ENCODE measurements at places on chromosomes 1 and 21.

DNA sequence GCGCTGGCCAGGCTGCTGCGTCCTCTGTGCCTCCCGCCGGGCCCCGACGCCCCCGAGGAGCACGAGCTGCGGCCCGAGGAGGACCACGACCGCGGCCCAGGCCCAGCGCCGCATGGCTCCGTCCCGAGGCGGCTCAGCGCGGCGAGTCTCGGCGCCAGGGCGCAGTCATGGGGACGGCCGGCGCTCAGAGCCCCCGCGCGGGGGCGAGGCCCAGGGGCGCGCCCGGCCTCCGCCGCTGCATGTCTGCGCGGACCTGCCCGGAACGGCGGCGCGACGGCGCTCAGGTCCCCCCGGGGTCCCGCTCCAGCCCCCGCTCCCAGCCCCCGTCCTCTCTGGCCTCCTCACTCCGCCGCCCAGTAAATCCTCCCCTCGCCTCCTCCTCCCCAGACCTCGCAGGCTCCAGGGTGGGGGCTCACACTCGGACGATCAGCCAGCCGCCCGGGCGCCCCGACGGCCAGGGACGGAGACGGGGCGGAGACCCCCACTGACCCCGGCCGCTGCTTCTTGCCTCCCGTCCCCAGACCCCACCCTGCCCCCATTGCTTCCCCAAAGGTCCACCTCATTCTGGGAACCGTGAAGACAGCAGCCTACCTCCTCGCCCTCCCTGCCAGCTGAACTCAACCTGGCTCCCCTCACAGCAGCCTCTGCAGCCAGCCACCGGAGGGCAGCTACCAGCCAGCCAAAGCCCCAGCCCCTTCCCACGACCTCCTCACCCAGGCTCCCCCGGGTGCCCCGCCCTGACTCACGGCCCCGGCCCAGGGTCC is at the start of gene C1QTNF12:
Gene C1QTNF12 (minus strand): TSS at position 146 of the 764 bp plus-strand sequence. CDS start 32 bp downstream, at position 114.
- H3K36me3 ChIP-seq: no peaks in the 10 kb centered on the region
- no peak within 1 kb of the TSS for H3K27ac ChIP-seq
- H3K27me3 ChIP-seq: no peaks in the 10 kb centered on the region
- no peak for DNase-seq
- no peak within 1 kb of the TSS for H3K4me3 ChIP-seq

DNA sequence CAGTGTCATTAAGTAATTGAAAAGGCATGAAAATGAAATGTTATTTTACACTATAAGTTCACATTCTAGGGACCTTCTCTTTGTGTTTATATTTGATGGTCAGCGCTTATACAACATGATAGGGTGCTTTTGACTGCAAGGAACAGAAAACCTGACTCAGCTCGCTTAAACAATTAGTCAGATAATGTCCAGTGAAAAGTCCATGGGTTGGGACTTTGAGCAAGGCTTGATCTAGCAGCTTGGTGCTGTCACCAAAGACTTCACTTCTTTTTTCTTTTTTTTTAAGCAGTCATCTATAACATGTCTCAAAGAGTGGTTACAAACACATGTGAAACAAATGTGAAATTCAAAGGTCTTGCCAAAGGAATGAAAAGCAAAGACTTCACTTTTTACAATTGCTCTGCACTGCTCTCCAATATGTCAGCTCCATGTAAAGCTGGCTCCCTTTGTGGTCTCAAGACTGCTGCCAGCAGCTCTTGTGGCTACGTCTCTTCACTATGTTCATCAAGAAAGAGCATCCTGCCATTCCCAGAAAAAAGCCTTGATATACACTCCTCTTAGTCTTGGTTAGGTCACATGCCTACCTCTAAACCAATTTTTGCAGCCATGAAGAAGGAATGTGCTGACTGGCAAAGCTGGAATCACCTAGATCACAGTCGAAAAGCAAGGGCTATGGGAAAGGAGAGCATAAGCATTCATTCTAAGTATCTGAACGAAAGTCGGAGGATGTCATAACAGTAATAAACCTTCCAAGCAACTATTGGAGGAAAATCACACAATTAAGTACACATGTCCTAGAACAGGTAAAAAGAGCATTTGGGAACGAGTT is 15.2 kb downstream of the F3 start:
- H3K36me3 ChIP-seq: peaks cover 8% of the 10 kb centered on the region
- DNase-seq: peak; percentile 39
- H3K27me3 ChIP-seq: no peaks in the 10 kb centered on the region
- no peak overlapping the region for H3K27ac ChIP-seq
- H3K4me3 ChIP-seq: no peak overlapping the region

DNA sequence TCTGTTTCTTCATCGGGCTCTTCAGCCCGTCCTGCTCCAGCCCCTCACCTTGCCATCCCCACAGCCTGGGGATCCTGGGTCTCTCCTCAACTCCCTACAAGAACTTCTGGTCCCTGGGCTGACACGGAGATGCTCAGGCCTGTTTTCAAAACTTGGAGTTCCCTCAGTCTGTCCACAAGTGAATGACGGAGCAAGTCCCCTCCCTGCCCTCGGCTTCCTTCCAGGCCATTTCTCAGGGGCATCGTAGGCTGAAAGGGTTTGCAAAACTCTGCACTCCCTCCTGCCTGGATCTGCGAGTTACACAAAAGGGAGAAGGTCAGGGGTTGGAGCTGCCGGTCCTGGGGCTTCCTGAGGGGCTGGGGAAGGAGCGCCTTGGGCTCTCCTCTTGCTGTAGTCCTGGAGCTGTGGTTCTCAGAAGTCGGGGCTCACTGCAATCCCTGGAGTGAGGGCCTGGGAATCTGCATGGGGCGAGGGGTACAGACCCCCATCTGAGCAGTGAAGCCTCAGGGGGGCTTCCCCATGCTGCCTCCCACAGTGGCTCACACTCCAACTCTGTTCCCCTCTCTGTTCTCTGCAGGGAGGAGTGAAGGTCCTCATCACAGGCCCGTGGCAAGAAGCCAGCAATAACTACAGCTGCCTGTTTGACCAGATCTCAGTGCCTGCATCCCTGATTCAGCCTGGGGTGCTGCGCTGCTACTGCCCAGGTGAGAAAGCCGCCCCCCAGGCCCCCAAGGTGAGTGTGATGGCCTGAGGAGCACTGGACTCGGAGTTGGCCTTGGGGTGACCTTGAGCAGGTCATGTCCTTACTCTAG is 100.6 kb upstream of the VAMP3 start:
- no peaks in the 10 kb centered on the region for H3K36me3 ChIP-seq
- H3K4me3 ChIP-seq: no peak overlapping the region
- H3K4me1 ChIP-seq: no peaks in the 10 kb centered on the region
- H3K27ac ChIP-seq: no peak overlapping the region
- no peak for DNase-seq

- no peaks in the 10 kb centered on the region for H3K36me3 ChIP-seq
- no peak for DNase-seq
- peaks cover 6% of the 10 kb centered on the region for H3K4me1 ChIP-seq
- H3K4me3 ChIP-seq: no peak overlapping the region
- no peak overlapping the region for H3K27ac ChIP-seq
Measured at GRCh38 chr1:52601519-52601918, 652 bp upstream of the GPX7 start.

DNA sequence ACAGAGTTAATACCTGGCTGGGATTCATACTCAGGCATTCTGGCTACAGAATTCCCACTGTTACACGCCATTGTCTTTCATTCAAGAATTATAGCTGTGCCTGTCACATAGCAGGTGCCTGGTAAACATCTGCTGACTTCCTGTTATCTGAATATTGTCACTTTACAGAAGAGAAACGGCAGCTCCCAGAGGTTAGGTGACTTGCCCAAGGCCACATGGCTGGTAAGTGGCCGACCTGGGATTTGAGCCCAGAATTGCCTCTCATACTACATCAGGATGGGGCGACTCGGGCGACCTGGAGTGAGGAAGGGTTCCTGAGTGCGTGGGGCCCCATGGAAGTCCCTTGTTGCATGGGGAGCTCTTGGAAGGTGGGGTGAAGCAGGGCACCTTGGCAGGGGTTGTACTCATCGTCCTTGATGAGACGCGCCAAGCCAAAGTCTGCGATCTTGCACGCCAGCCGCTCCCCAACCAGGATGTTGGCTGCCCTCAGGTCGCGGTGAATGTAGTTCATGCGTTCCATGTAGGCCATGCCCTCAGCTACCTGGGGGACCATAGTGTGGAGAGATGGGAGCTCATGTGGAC is 10.2 kb upstream of the AHDC1 start:
- peaks cover 25% of the 10 kb centered on the region for H3K27me3 ChIP-seq
- no peaks in the 10 kb centered on the region for H3K4me1 ChIP-seq
- no peaks in the 10 kb centered on the region for H3K36me3 ChIP-seq
- no peak overlapping the region for H3K27ac ChIP-seq

- peak; percentile 50 for DNase-seq
- H3K27me3 ChIP-seq: no peaks in the 10 kb centered on the region
- peaks cover 16% of the 10 kb centered on the region for H3K36me3 ChIP-seq
Measured at GRCh38 chr1:29156543-29157268, 25.0 kb downstream of the SRSF4 start.

DNA sequence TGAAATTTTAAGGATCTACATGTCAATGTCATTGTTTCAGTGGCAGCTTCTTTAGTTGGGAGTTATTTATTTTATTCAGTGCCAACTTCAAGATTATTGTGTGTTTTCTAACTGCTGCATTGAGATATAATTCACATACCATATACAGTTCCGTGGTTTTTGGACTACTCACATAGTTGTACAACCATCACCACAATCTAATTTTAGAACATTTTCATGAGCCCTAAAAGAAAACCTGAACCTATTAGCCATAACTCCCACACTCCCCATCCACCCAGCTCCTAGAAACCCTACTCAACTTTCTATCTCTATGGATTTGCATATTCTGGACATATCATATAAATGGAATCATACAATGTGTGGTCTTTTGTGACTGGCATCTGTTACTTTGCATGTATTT is 220.0 kb downstream of the LRRC40 start:
- no peaks in the 10 kb centered on the region for H3K27me3 ChIP-seq
- no peak for DNase-seq
- H3K4me3 ChIP-seq: no peak overlapping the region

GRCh38 chr1:6012529-6013318 is 20.5 kb upstream of the NPHP4 start:
- no peaks in the 10 kb centered on the region for H3K27me3 ChIP-seq
- no peak for DNase-seq
- H3K27ac ChIP-seq: no peak overlapping the region
- no peaks in the 10 kb centered on the region for H3K4me1 ChIP-seq

DNA sequence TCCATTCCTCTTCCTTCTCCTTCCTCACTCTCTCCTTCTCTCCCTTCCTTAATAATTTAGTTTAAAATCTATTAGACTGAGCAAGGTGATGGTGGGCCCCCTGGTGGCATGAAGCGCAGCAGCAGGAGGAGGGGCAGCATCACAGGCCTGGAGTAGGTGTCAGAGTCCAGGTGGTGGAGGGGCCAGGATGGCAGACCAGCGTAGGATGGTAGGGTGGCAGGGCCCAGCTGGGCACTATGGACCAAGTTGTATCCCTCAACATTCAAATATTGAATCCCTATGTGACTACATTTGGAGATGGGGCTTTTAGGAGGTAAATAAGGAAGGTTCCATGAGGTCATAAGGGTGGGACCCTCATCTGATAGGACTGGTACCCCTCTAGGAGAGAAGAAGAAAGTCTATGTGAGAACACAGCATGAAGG is 61.0 kb downstream of the WDR4 start:
- no peak overlapping the region for H3K27ac ChIP-seq
- H3K27me3 ChIP-seq: no peaks in the 10 kb centered on the region

DNA sequence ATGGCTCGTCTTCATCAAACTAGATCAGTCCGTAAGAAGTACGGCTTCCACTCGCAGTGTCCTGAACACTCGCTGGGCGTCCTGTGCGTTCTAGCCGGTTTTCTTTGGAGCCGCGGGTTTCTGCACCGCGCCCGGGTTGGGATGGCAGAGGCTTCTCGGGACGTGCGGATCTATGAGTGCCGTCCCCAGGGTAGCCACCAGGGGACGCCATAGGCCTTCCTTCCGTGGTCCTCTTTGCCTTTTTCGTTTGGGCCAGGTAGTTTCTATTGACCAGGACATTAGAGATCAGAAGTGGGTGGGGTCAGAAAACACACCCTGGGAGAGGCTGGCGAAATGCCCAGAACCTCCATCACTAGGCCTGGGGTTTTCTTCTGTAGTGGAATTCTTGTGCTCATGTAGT is 273.8 kb downstream of the FAM72C start:
- no peak overlapping the region for H3K4me3 ChIP-seq
- DNase-seq: peak; percentile 3
- no peaks in the 10 kb centered on the region for H3K36me3 ChIP-seq
- no peaks in the 10 kb centered on the region for H3K4me1 ChIP-seq

GRCh38 chr1:94768036-94768435 is 52.1 kb upstream of the SLC44A3 start:
- H3K4me3 ChIP-seq: no peak overlapping the region
- no peaks in the 10 kb centered on the region for H3K27me3 ChIP-seq
- H3K36me3 ChIP-seq: no peaks in the 10 kb centered on the region
- DNase-seq: no peak
- peaks cover under 1% of the 10 kb centered on the region for H3K4me1 ChIP-seq

DNA sequence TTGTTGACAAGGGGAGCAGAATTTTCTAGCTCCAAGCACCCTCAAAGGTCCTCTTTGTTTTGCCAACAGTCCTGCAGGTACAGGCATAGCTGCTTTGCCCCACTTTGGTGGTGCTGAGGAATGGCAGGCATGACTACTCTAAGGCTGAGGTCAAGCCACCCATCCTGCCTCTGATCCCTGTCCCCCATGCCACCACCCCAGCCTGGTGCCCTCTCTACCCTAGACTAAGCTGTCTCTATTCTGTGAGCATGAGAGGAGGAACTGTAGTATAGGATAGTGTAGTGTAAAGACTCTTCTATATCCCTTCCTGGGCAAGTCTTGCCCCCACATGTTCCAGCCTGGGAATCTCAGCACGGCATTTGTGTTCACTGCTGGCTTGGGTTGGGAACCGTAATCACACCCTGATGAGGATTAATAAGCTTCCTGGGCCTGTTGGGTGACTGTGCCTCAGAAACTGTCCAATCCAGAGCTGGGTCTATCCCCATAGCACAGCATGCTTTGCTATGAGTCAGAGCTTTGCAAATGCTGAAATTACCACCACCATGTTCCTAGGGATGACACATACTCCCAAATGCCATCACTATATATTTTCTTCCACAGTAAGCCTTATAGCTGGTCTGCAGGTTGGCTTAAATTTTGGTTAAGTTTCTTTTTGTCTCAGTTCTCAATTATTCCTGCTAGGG is 105.7 kb upstream of the PPP2R5A start:
- peak overlapping the region; percentile 61 for H3K27ac ChIP-seq
- no peaks in the 10 kb centered on the region for H3K36me3 ChIP-seq
- no peak overlapping the region for H3K4me3 ChIP-seq
- H3K27me3 ChIP-seq: no peaks in the 10 kb centered on the region
- H3K4me1 ChIP-seq: peaks cover 9% of the 10 kb centered on the region

DNA sequence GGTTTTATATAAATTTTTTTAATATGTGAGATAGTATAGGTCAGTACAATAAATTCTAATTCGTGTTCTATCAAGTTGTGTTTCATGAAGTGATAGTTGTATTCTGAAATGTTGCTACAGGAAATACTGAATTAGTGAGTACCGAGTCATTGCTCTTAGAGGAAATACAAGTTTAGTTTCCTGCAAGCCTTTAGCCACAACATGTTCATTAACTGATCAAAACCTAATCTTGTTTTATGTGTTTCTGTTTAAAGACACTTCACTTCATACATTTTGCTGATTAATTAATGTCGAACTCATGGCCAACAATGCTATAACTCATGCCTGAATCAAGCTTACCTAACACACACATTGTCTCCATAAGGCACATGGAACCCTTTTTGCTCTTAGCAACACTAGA is 43.6 kb downstream of the LRRC7 start:
- no peak for DNase-seq
- H3K4me3 ChIP-seq: no peak overlapping the region
- no peaks in the 10 kb centered on the region for H3K4me1 ChIP-seq
- no peak overlapping the region for H3K27ac ChIP-seq

- no peak overlapping the region for H3K27ac ChIP-seq
- no peak overlapping the region for H3K4me3 ChIP-seq
- no peaks in the 10 kb centered on the region for H3K4me1 ChIP-seq
- H3K36me3 ChIP-seq: no peaks in the 10 kb centered on the region
- no peaks in the 10 kb centered on the region for H3K27me3 ChIP-seq
Measured at GRCh38 chr1:107789817-107790524, 175.0 kb downstream of the VAV3 start.
